Stimulated activated CD4-positive, alpha-beta T cell treated with anti-CD3 and anti-CD28 coated beads, Interleukin-12 subunit alpha, Interleukin-12 subunit beta, amount 100 ng/mL, for 24 hours (primary cell): ENCODE measurements at places on chromosomes 11 and 22.

DNA sequence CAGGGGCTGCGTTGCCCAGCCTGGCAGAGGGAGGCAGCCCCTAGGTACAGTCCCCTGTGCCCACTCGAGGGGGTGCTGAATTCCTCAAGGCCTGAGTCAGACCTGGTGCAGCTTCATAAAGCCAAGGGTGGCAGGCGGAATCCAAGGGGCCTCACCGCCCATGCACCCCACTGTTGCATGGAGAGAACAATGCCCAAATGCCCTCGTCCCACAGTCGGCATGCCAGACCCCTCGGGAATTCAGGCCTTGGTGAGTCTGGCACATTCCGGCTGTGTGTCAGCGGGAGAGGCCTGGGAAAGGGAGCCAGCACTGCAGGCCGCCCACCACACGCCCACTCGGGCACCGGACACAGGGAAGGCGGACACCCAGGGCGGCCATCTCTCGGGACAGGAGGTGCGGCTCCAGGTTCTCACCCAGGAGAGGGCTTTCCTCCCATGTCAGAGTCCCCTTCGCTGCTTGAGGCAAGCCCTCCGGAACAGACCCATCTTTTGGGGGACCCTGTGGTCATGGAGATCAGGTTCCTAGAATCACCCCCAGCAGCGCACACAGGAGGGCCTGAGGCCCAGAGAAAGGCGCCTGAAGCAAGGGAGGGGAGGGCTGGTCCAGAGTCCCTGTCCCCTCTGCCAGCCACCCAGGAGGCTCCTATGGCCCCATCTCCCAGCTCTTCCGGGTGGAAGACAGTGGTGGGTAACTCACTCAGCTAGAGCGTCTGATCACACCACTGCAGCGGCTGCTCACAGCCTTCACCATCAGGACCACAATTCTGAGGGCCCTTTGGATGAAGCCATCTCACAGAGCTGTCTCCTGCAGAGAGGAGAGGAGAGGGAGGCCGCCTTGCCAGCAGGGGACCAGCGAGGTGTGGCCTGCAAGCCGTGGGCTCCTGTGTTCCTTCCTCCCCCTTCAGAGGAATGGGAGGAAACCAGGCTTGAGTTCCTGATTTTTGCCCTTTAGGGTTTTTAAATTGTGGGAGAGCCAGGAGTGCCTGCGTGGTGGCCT lies 31.6 kb upstream of the KCNQ1OT1 start:
- DNase-seq: no peak

- no peak for DNase-seq
Measured at GRCh38 chr22:17965538-17966402, 58.6 kb downstream of the MICAL3 start.

GRCh38 chr22:22689621-22690345 lies 45.4 kb downstream of the GGTLC2 start:
- no peak for DNase-seq

- DNase-seq: no peak
Measured at GRCh38 chr22:25447067-25447685, 117.3 kb upstream of the GRK3 start.

DNA sequence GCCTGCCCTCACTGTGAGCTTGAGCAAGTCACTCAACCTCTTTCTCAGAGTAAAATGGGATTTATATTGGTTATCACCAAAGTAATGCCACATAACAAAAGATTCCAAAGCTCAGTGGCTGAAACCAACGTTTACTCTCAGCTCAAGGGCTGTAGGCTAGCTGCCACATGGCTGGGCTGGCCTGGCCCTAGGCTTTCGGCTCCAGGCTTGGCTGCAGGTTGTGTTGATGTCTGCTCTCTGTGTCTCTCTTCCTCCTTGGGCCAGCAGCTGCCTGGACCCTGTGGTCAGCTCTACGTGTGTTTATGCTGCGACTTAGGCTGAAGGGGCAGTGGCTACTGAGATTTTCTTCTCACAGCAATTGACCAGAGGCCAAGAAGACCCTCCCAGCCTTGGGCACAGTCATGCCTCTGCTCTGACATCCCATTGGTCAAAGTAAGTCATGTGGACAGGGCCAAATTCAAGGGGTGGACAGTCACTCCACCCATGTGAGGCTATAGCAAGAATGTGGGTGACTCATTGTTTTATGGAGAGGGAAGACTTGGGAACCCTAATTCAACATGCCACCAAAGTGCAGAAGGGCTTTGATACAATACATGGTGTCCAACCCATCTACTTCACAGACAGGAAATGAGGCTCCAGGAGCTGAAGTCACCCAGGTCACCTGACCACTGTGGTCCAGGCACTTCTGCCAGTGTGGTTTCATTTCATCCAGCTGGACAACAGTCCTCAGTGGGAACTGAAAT lies 90.6 kb downstream of the TSPAN18 start:
- no peak for DNase-seq
